ENCODE measurements at places on chromosomes 2 and 18.

GRCh38 chr2:232643147-232643425 lies 9.7 kb downstream of the EFHD1 start:
- DNase-seq = no peak

DNA sequence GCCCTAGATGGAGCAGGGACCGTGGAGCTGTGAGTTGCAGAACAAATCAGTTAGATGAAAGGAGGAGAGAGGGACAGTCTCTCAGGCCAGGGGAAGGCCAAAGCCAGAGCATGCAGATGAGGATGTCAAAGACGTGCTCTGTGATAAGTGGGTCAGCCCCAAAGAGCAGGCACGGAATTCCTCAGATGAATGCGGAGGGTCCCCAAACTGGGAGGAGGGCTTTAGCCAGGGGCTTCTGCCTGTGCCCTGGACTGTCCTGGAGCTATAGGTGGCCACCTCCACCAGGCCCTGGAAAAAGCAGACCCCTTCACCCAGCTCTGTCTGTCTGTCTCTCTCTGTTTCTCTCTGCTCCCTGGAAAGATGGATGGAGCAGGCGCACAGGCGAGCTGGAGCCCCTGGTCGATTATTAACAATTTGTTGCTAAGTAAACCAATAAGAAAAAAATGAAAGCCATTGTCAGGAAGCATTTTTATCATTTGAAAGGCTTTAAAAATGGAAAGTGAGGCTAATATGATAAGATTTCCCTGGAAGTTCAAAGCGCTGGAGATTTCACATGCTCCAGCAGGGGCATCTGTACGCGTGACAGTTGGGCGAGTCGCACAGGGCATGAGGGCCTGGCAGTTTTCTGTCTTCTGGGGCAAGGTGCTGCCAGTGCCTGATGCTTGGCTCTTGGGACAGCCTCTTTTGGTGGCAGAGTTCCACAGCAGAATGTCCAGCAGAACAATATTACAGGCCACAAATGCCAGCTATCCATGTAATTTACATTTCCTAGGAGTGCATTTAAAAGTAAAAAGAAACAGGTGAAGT lies 241.0 kb downstream of the GLI2 start:
- DNase-seq = no peak

- DNase-seq = no peak
Measured at GRCh38 chr2:105100046-105100840, 62.4 kb downstream of the MRPS9 start.

- DNase-seq = no peak
Measured at GRCh38 chr2:195612611-195613495, 44.2 kb upstream of the SLC39A10 start.

DNA sequence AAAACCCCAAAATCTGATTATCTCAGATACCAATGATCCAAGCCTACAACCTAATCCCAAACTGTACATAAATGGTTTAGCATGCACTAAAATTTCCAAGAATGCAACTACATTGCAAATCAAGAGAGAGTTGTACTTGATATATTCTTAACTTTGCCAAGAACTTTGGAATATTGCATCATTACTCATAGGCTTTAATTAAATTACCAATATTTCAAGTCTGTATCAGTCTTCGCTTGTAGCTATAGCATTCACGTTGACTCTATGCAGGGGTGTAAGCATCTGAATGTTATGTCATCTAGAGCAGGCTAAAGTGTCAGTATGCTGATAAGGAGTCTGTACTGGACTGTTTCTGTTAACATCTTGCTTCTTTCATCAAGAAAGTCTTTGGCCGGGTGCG lies 56.3 kb downstream of the FOXI3 start:
- DNase-seq = no peak

DNA sequence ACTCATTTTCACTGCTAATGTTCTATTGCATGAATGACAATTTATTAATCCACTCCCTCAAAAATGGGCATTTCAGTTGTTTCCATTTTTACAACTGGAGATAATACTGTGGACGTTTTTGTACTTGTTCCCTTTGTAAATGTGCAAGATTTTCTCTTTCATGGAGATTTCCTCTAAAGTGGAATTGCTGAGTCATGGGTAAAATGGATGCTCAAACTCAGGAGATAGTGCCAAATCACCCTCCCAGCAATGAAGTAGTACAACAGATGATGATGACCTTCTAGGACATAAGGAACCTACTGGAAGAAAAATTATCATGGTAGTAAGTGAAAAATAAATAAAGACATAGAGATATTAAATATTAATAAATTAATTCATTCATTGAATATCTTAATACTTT lies 460.8 kb upstream of the CHST9 start:
- DNase-seq = no peak

DNA sequence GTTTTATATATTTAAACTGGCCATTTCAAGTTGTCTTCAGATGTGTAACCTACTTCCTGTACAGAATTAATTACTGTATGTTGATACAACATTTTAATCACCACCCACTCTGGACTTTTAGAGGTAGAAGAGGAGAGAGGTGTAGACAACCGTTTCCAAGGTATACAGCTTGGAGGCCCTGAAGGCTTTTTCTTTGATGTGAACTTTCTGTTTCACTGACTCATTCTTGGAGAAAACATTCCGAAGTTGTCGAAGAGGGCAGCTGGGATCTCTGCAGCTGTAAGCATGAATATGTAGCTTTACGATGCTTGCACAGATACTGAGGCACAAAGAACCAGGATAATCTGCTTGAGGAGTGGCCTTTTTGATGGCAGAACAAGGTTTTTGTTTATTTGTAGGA lies 137.0 kb downstream of the NCKAP5 start:
- DNase-seq = no peak

- no peak for DNase-seq
Measured at GRCh38 chr2:52542297-52542696, 1225.3 kb upstream of the CHAC2 start.

DNA sequence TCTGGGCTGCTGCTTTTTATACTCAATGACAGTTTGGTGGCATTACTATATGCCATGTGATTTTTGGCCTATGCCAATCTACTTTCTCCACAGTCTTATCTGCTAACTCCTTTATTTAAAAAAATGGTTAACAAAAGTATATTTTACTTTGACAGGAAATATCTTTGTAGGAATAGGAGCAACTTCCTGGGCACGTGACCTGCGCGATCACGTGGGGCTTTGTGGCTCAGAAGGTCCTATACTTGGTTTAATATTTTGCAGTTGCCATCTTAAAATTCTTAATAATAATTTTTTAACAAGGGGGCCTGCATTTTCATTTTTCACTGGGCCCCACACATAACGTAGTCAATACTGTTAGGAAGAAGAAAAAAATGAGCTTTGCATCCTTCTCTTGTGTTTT lies 249.7 kb downstream of the ACTR3 start:
- DNase-seq = no peak

GRCh38 chr18:55012008-55012407 lies 52.7 kb upstream of the CCDC68 start:
- DNase-seq = no peak

- DNase-seq = no peak
Measured at GRCh38 chr2:70778676-70779075, 10.7 kb upstream of the ADD2 start.

- no peak for DNase-seq
Measured at GRCh38 chr2:85230679-85231467, 96.9 kb downstream of the TGOLN2 start.

DNA sequence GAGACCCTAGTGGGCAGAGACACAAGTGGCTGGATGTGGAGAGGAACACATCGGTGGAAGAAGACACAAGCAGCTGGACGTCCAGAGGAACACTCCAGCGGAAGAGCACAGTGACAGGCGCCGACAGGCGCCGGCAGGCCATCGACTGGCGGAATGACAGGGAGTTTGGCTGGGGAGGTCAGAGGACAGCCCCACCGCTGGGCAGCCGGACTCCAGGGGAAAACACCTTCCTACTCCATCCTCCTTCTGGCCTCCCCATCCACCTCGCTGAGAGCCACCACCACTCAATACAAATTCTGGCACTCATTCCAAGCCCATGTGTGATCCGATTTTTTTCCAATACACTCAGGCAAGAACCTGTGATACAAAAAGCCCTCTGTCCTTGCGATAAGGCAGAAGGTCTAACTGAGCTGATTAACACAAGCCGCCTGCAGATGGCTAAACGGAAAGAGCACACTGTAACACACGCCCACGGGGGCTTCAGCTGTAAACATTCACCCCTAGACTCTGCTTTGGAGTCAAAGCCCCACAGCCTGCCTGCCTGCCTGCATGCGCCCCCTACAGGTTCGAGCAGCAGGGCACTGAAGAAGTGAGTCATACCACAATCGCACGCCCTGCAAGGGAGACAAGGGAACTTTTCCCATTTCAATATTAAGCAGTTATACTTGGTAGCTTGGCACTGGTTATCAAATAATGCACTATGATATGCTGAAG lies 50.2 kb upstream of the LRP1B start:
- DNase-seq = no peak

GRCh38 chr18:51194604-51195003 lies 2.9 kb downstream of the MEX3C start:
- no peak for DNase-seq

GRCh38 chr18:42068030-42068429 lies 113.0 kb downstream of the PIK3C3 start:
- no peak for DNase-seq

DNA sequence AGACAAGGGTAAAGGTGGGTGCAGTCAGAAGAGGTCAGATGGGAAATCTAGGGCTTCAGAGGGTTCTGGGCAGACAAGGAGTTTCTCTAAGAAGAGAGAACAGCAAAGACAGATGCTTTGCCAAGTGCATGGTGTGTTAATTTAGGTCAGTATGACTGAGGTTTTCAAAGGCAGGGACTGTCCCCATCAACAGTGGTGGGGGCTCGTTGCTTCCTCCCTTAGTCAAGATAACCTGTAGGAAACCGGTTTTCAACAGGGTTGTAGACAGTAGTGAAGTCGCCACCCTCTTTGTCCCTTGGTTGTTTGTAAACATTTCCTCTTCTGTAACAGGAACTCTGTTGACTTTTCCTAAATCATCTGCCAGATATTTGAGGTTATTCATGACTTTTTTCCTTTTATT lies 11.6 kb downstream of the RAB12 start:
- no peak for DNase-seq

DNA sequence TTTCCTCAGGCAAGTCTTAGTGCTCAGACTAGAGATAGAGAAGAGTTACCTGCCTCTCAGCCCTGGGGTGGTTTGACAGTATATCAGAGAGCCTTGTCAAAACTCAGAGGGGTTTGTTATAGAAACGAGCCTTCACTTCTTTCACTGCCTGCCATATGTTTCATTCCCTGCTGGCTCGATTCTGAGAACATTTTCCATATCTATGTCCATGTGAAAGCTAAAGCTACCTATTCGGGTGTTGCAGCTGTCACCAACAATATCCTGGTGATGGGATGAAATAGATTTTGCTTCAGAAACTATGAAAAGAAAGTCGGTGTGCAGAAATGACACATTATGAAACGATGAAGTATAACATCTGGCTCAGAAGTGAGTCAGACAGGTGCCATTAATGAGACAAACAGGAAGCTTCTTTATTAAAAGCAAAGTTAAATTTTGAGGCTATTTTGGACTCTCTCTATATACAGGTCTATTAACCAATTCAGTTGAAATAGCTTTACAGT lies 56.1 kb upstream of the TANK start:
- no peak for DNase-seq

DNA sequence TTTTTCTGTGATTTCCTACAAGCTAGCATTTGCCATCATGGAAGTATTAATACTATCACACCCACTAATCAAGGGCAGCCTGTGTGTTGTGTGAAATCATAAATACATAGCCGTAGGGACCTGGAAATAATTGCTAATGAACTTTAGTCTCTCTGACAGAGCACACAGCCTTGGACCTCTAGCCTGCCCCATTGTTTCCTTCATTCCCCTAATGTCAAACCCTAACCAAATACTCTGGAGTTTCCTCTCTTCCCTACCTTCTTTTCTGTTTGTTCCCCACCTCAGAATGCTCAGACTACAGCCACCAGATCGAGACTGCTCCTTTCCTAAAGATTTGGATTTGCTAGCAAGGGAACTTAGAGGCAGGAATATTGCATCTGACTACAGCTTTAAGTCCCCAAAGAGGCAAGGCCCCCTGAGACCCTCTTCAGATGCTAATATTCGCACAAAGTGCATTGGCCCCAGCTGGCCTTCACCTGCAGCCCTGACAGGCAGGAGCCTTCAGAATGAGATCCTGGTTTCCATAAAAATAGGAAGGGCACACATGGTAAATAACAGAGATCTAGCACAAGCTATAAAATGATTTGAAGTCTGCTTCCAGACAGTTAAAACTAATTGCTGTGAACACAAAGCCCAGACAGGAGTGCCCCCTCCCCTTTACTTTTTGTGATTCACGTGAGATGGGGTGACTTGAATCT lies 279.2 kb upstream of the DCC start:
- DNase-seq = no peak

GRCh38 chr2:88638743-88639142 lies 11.5 kb upstream of the EIF2AK3 start:
- DNase-seq = no peak

- no peak for DNase-seq
Measured at GRCh38 chr2:187544371-187545080, 9.7 kb downstream of the TFPI start.
